ENCODE measurements at places on chromosomes 2 and 18. TPM values are rescaled to one million over a fixed set of nuclear protein-coding genes. Genes with fewer than 3 reads are reported as not detected.

Gene ABCG8
- polyA plus RNA-seq: 0.05 TPM

Gene PRSS56
- polyA plus RNA-seq: 0.09 TPM

Gene FTCDNL1
- 2.2 TPM for polyA plus RNA-seq

Gene MOGAT1
- polyA plus RNA-seq: not detected

Gene GKN2
- 0.75 TPM for polyA plus RNA-seq

Gene MPV17
- 94.1 TPM for polyA plus RNA-seq

- no peak for DNase-seq
Observed at GRCh38 chr2:148554459-148555247, 89.9 kb upstream of the EPC2 start.

DNA sequence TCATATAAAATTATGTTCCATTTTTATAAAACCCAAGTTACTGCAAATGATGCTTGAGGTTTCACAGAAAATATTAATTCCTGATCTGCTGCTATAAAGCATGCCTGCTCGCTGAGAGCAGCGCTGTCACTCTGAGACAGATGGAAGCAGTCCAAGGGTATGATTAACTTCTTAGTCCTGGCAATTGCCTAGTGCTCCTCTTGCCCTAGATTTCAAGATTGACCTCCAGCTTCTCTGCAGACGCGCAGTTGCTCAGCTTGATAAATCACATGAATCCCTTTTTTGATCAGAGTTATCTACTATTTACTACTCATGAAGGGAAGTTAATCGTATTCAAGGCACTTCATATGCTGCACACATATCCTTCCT is 154.6 kb upstream of the REV1 start:
- no peak for DNase-seq

- no peak for DNase-seq
Observed at GRCh38 chr2:150895968-150896367, 365.7 kb downstream of the RBM43 start.

DNA sequence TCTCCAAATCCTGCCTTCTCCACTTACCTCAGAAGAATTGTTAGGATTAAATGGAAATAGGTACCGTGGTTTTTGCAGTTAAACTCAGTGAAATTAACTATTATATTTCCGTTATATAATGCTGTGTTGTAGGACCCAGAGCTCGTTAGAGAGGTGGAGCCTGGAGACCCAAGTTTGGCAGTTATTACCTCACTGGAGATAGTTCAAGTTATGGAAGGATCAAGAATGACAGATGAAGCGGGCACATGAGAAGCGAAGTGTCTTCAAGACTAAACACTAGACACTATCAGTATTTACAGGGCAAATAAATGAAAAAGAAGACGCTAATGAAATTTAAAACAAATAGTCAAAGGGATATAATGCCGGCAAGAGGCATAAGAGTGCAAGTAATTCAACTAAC is 866 bp downstream of the CWC22 start:
- peak; percentile 4 for DNase-seq

DNA sequence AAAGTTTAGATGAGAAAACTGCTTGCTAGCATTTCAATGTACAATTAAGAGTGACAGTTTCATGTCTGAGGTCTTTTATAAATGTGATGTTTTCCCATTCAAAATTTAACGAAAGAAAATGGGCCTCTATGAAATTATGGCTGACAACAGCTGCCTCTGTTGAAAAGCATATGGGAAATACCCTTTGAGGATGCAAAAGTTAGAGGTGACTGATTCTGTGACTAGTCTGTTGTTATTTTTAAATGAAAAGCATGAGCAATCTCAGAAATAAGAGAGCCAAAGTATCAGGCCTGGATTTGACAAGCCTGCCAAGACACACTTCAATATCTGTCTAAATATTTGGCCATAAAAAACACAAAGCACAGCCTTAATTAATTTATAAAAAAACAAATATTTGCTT is 580.8 kb downstream of the ERBB4 start:
- no peak for DNase-seq

GRCh38 chr2:175123254-175123653 is 44.7 kb downstream of the ATF2 start:
- no peak for DNase-seq

- DNase-seq: no peak
Observed at GRCh38 chr2:48126162-48126561, 219.9 kb upstream of the FBXO11 start.

DNA sequence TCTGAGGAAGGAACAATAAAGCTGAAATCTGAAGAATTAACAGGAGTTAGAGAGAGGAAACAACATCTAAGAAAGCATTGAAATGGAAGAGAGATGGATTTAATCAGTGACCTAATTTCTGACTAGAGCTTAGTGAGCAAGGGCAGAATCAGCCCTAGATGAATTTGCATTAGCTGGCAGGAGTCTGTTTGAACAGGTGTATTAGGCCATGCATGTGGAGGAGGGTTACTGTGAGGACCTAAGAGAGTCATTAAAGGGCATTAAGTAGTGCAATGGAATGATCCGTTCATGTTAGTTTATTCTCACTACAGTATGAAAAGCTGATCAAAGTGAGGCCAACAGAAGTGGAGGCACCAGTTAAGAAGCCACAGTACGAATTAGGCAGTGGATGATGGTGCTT is 285.3 kb downstream of the GRB14 start:
- DNase-seq: no peak

Measured in thymus (tissue), 14 donors.